ENCODE measurements at places on chromosomes 2 and 18.

GRCh38 chr2:80328159-80328571, 23.6 kb upstream of the LRRTM1 start:
- peak; percentile 77 for DNase-seq

GRCh38 chr18:46772357-46772756, 15.5 kb upstream of the ST8SIA5 start:
- peak; percentile 51 for DNase-seq

GRCh38 chr2:188964976-188965546, 9.1 kb upstream of the COL3A1 start:
- DNase-seq = no peak

DNA sequence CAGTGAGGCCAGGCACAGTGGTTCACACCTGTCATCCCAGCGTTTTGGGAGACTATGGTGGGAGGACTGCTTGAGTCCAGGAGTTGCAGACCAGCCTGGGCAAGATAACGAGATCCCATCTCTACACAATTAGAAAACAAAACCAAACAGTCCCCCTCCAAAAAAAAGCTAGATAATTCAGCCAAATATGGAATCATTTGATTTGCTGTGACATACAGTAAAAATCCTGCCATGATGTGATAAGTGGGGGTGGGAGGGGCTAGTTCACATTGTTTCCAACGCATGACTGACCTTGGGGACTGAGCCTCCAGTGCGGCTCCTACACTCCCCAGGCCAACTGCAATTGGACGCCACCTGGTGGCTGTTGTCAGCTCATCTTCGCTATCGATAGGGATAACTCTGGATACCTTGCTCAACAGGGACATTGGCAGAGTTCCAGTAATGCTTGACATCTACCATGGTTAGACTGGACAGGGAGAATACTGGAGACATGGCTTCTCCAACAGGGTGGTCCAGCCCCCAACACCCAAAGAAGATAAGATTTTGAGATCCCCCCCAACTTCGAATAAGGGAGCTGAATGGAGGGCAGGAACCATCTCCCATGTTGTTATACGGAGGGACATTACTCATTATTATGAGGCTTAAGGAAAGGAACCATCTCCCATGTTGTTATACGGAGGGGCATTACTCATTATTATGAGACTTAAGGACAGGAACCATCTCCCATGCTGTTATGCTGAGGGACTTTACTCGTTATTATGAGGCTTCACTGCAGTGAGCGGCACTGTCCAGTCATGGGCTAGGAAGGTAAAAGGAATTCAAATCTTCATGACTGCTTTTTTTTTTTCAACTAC, 135.9 kb downstream of the TGIF1 start:
- peak; percentile 99 for DNase-seq

DNA sequence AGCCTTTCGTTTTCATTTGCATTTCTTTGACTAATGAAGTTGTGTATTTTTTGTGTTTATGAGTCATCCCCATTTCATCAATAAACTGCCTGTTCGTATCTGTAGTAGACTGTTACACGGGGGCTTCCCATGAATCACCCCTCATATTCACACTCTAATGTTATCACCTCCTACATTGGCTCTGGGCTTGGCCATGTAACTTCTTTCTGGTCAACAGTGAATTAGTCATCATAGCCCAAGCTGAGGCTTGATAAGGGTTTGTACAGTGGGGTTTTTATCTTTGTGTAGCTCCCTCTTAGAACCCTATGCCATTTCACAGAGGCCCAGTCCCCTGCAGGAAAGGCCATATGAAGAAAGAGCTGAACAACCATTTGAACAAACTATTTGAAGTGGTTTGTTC, 151.0 kb downstream of the CCBE1 start:
- DNase-seq = peak; percentile 84

- no peak for DNase-seq
Observed at GRCh38 chr18:26649193-26649543, 100.8 kb upstream of the KCTD1 start.

DNA sequence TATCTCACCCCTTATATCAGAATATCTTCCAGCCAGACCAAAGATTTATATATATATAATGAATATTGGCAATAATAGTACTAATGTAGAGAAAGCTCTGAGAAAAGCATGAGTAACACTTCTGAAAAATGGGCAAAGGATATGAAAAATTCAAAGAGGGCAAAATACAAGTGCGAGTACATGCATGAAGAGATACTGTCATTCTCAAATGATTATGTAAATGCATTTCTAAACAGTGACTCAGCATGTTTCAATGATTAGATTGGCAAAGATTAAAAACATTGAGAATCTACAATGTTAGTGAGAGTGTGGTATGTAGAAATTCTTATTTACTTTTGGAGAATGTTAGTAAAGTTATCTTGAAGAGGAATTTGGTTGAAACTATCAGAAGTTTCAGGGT, 118.3 kb upstream of the NEDD4L start:
- no peak for DNase-seq

GRCh38 chr2:118658596-118659198, 188.8 kb downstream of the EN1 start:
- no peak for DNase-seq

DNA sequence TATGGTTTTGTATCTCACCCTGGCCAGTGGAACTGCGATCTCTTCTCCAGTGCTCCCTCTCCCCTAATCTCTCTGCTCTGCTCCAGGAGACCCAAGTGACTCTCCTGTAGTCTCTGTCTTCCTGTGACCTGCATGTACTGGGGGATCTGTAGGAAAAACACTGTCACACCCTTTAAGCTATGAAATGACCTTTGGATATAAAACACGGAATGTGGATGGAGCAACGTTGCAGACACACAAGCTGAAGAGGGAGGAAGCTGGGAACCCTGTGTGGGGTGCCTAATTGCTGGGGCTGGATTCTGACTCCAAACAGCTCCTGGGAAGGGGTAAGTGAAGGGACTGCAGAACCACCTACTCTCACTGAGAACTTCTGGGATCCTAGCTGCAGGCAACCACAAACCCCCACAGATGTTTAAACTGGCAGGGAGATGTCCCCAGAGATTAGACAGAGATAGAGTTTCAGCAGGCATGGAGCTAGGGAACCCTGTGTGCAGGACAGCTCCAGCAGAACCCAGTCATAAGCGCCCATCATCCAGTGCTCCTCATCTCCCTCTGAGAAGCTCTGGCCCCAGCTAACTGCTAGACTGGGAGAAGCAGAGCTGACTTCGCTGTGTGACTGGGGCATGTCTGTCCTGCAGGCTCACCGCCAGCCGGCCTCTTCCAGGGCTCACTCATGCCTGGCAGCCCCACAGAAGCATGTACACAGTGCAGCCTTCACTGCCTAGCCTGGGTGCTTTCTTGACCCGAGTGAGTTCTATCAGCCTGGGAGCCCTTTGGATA, 482.7 kb upstream of the SETBP1 start:
- DNase-seq = no peak

- DNase-seq = no peak
Observed at GRCh38 chr18:48975120-48975816, 24.5 kb upstream of the SMAD7 start.

DNA sequence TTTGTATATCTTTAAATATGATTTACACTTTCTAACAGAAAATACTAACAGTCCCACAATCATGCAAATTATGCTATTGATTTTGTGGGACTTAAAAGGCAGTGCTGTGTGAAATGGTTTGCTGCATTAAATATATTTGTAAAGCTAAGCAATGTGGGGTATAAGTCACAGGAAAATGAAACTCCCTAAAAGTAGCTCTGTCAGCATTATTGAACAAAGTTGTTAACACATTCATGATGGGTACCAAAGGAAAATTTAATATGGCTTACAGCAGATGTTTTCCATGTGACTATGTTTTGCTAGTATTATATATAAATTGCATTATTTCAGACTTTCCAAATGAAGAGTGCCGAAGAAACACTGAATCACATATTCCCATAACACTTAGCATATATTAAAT, 1450.0 kb downstream of the LRP1B start:
- DNase-seq = no peak

GRCh38 chr2:219598308-219599078, 836 bp downstream of the STK11IP start:
- DNase-seq = peak; percentile 34

DNA sequence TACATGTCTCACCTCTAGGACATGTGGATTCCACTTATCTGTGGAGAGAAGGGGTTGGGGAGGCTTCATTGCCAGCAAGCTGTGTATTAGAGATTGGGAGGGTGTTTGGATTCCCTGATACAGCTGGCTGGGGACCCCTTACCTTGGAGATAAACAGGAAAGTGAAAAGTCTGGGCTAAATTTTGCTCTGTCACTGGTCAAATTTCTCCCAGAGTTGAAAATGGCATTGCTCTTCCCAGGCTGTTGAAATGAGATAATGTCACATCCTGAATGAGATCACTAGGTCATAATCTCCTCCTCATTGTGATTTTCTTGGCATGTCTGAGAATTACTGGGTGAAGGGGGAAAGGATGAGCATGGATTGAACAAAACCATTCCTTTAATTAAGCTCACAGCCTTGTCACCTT, 265.0 kb upstream of the PARD3B start:
- DNase-seq = peak; percentile 60

DNA sequence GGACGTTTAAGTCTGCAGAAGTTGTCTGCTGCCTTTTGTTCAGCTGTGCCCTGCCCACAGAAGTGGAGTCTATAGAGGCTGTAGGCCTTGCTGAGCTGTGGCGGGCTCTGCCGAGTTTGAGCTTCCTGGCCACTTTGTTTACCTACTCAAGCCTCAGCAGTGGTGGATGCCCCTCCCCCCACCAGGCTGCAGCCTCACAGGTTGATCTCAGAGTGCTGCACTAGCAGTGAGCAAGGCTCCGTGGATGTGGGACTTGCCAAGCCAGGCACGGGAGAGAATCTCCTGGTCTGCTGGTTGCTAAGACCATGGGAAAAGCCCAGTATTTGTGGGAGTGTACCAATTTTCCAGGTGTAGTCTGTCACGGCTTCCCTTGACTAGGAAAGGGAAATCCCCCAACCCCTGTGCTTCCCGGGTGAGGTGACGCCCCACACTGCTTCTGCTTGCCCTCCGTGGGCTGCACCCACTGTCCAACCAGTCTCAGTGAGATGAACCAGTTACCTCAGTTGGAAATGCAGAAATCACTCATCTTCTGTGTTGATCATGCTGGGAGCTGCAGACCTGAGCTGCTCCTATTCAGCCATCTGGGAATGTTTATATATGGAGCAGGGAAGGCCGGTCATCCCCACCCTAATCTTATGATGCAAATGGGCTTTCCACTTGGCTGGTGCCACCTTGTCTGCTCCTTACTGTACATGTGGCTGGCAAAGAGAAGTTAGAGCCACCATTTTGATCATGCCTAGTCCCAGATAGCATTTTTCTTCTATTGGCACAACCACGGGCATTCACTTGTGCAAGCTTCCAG, 156.9 kb upstream of the ITGA6 start:
- DNase-seq = no peak

DNA sequence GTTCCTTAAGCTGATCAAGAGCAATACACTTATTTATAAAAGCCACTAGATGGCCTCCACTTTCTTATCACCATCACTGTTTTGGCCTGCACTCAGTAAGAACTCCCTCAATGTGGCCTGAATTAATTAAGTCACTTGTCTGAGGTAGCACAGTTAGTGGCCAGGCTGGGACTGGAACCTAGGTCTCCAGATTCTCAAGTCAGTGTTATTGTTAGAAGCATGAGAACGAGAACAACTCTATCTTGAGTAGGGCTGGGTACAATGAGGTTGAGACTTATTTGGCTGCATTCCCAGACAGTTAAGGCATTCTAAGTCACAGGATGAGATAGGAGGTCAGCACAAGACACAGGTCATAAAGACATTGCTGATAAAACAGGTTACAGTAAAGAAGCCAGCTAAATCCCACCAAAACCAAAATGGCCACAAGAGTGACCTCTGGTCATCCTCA, 115.8 kb downstream of the SS18 start:
- DNase-seq = peak; percentile 95

DNA sequence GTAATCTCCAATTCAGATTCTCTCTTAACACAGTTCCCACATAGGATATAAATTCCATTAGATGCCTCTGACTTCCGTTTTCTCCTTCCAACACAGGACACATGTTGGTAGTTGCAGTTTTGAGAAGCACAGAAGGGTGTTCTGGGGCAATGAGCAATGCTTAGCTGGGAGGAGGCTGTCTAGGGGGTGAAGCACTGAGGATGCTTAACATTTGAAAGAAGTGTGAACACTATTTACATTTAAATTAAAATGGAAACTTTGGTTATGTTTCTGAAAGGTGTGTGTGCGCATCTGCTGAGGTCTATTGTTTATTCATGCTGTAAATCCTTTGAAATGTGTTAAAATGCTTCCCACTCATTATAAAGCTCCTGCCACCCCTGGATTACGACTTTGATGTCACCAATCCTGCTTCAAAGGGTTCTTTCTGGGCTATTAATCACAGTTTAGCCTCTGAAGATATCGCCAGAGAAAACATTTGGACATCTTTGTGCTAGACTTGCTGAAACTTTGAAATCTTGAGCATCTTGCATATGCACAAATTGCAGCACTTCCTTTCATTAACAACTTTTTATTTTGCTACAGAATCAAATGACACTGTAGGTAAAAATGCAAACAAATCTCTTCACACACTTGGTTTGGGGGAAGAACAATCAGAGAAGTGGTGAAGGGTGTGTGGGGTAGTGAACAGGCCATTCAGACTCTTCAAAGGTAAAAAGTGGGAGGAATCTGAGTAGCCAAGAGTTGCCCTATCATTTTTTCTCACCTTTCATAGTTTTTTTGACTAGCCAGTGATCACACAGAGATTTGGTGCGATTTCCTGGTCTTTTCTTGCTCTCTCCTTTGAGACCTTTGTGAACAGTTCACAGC, 258.4 kb downstream of the MYO3B start:
- no peak for DNase-seq

Data from OCI-M1 (cell line).